A549 (cell line): ENCODE measurements at places on chromosomes 16 and 17.
A peak's percentile ranks its signal among the peaks of the same experiment; 100 is the strongest.

DNA sequence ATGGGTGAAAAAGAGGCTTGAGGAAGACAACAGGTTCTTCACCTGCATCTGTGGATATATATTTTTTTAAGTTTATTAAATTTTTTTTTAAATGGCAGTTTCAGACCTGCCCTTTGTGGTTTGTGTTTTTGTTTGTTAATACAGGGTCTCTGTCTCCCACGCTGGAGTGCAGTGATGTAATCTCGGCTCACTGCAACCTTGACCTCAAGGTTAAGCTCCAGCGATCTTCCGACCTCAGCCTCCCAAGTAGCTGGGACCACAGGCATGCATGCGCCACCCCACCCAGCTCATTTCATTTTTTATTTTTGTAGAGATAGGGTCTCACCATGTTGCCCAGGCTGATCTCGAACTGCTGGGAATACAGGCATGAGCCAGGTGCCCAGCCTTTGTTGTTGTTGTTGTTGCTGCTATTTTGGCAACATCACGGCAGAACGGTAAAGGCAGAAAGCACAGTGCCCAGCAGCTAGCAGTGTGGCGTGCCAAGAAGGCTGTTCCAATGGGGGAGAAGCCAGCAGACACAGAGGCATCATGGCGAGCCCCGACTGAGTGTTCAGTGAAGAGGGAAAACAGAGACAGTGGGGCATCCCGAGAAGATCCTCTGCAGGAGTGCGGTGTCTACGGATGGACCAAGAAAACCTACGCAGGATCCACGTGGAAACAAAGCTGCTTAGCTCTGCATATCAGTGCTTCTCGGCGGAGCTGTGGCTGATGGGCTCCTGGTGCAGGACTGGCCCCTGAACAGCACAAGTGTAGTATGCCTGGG is 19.6 kb downstream of the TMC6 start:
- no peak for DNase-seq

- DNase-seq = no peak
Observed at GRCh38 chr17:61808442-61808841, 54.9 kb downstream of the BRIP1 start.

DNA sequence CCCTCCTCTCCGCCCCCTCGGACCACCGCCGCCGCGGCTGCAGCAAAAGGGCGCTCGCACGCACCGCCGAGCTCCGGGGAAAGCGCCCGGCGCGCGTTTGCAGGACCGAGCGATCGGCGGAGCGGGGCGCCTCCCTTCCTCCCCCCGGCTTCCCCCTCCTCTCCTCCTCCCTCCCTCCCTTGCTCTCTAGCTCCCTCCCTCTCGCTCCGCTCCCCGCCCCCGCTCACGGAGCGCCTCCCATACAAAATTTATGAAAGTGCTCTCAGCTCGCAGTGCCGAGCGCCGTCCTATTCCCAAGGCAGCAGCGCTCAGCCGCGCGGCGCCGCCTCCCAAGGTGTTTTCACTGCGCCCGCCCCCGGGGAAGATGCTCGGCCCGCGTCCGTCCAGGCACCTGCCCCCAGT is at the start of gene RTN4RL1:
Gene RTN4RL1 (minus strand): TSS at position 115 of the 402 bp plus-strand sequence. CDS start 469 bp downstream, outside the sequence.
- peak; percentile 80 for DNase-seq

DNA sequence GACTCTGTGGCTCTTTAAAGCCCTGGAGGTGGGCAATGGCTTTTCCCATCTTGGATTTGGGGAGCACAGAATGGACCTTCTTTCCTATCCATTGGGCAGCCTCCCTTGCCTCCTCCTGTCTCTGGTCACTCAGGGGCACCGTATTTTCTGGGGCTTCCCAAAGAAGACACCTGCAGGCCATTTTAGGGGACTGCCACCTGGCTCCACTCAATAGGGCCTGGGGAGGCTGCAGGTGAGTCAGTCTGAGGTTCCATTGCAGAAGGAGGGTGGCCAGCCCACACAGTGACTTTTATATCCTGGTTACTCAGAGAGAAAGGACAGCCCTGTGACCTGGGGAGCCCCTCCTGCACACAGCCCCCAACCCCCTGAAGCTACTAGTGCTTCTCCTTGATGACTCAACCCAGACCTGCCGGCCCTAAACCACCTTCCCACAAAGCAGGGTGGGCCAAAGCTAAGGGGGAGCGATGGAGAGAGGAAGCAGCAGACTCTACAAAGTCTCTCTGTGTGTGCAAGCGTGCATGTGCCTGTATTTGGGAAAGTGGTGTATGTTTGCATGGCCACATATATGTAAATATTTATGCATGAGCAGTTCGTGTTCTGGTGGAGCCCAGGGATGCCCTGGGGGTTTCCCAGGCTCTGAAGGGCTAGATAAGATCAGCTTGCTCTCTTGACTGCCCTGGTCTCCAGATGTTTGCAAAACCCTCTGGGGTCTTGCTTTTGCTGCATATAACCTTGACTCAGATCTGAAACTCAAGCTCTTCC is 5.0 kb downstream of the CX3CL1 start:
- DNase-seq = peak; percentile 61

- DNase-seq = no peak
Observed at GRCh38 chr17:31489295-31490018, 98.0 kb downstream of the RAB11FIP4 start.

- DNase-seq = no peak
Observed at GRCh38 chr16:18803569-18804462, 2.5 kb upstream of the ARL6IP1 start.

DNA sequence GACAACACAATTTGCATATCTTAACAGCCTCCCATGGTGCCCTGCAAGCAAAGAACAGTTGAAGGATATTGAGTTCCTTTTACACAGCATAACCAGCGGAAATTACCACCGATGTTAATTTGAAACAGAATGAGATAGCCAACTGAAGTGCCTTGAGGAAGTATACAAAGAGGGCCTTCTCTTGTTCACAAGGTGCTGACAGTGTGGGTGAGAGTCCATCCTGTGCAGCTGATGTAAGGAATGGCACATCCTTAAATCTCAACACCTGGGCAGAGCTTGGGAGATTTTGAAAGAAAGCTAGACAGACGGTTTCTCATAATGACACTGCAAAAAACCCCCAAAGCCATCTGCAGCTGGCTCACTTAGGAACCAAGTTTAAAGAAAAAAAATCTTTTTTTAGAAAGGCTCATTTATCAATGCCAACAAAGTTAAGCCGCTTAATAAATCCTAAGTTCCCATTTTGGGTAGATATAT is 818.6 kb downstream of the KCNJ2 start:
- no peak for DNase-seq

GRCh38 chr17:76810956-76811355 is 57.2 kb upstream of the MGAT5B start:
- DNase-seq = no peak

DNA sequence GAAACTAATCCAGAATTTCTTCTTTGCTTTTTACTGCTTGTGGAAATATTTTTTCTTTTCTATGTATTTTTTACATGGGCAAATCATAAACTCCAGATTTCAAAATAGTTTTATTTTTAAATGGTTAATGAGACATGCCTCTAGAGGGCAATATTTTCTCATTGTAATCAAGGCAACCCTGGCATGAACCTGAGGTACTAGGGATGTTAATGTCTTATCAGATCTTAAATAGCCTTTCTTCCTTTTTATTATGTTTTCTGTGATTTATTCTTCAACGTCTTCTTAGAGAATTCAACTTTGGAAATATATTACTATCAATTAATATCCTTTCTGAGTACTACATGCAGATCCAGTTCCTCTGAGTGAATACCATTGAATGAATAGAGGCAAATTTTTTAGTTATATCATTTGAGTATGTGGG is 324.7 kb downstream of the BCAS3 start:
- DNase-seq = peak; percentile 7

DNA sequence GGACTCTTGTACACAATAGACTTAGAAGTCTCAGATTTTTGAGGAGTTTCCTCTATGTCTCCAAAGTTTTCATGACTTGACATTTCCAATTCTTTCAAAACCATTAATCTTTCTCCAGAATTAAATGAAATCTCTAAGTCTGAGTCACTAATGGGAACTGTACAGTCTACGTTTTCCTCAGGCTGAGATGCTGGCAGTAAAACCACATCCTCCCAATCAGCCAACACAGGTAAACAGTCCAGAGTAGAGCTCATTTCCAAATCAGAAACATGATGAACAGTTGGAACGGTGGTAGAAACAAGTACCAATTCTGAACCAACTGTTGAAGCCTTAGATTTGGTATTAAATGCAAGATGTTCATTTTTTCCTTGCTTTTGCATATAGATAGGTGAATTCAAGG is 7.9 kb downstream of the ERI2 start:
- DNase-seq = no peak

- DNase-seq = peak; percentile 93
Observed at GRCh38 chr17:45894022-45894784, at the start of gene MAPT. Gene MAPT, plus strand, starts transcription at chr17:45894554. Its CDS starts 67,784 bp downstream, at chr17:45962338.

GRCh38 chr17:40535438-40535837 is 29.8 kb downstream of the CCR7 start:
- no peak for DNase-seq

GRCh38 chr17:44844390-44844830 is 3.3 kb upstream of the HIGD1B start:
- no peak for DNase-seq

DNA sequence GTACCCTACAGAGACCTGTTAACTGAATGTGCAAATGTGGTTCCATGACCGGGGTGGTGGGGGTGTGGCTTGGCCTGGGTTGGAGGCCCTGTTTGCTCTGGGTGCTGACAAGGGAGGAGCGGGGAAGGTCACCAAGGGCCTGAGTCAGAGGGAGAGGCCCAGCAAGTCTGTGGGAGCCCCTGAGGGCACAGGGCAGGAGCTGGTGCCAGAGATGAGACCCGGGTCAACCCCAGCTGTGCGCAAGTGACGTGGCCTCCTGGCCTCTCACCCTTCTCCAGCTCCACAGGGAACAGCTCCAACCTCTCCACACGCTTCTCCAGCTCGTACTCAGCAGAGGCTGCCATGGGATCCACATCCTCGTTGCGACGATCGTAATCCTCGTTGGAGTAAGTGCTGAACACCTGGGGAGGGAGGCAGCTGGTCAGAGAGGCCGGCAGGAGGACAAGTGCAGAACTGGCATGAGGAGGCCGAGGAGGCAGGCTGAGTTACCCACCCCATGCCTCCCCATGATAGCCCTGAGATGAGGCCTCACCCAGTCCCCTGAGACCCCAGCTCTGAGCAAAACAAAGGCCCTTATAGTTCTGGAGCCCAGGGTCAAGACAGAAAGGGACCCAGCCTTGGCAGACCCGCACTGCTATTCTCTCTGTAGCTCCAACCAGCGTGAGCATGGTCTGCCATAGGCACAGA is 5.5 kb downstream of the PPP1R9B start:
- DNase-seq = no peak

DNA sequence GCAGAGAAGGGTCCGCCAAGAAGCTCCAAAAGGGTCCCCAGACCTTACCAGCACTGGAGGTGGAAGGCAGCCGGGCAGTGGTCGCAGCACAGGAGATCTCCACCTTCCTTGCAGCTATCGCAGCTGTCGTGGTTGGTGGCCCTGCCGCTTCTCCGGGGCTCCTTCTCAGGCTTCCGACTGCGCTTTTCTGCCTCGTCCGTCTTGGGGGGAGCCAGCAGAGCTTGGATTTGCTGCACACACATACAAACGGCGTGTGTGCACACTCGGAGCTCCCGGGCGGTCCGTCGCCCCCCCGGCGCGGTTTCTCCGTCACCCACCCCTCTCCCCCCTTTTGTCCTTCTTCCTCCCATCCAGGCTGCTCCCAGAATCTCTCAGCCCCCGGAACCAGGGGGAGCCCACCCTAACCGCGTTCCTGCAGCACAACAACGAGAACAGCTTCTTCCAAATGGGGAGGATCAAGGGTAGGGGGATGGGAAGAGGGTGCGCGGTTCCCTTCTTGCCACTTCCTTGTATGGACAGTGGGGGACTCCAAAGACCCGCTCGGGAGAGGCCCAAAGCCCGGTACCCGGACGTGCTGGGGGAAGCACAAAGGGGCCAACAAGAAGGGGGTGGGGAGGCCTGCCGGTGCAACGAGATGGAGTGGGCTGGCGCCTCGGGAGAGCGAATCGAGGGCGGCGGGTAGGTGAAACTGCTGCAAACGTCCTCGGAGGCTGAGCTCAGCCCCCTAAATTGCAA is 1.1 kb downstream of the PHF12 start:
- peak; percentile 48 for DNase-seq

GRCh38 chr16:10822702-10823101 is 4.1 kb upstream of the TVP23A start:
- no peak for DNase-seq

DNA sequence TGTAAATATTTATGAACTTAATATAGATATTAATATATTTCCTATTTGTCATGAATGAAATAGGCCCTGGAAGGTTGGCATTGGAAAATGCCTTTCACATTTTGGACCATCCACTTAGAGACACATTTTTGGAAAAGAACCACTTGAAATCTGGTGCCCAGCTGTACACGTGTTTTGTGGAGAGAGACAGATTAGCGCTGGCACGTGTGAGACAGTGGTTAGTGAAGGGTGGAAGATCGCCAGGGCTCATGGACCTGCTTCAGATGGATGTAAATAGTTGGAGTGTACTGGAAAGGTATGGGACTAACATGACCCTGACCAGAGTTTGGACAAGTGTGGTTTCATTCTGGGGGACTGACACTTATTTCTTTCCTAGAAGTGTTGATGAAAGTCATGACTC is 222.9 kb downstream of the PRKCA start:
- no peak for DNase-seq

GRCh38 chr17:76527430-76528111 is 9.9 kb downstream of the CYGB start:
- no peak for DNase-seq

GRCh38 chr17:37742116-37742761 is 2.6 kb downstream of the HNF1B start:
- peak; percentile 59 for DNase-seq
